Stimulated activated CD4-positive, alpha-beta T cell treated with anti-CD3 and anti-CD28 coated beads, Interleukin-2, amount 100 ng/mL, for 48 hours (primary cell): ENCODE measurements at places on chromosomes 7 and 10.

DNA sequence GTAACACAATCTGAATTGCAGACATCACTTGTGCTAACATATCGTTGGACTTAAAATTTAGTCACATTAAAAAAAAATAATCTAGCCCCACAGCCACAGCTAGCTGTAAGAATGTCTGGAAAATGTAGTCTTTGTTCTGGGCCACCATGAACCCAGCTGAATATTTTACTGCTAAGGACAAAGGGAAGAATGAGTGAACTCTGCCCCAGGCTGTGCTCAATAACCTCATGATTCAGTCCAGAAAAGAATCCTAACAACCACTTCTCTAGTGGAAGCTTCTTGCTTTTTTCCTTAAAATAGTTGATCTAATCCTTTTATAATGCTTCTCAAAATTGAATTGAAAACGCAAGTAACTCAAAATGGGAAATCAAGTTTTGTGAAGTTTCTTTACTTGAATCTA, 25.6 kb upstream of the SOSTDC1 start:
- DNase-seq = no peak

- DNase-seq = no peak
Measured at GRCh38 chr10:93281367-93281720, 200.8 kb downstream of the MYOF start.

DNA sequence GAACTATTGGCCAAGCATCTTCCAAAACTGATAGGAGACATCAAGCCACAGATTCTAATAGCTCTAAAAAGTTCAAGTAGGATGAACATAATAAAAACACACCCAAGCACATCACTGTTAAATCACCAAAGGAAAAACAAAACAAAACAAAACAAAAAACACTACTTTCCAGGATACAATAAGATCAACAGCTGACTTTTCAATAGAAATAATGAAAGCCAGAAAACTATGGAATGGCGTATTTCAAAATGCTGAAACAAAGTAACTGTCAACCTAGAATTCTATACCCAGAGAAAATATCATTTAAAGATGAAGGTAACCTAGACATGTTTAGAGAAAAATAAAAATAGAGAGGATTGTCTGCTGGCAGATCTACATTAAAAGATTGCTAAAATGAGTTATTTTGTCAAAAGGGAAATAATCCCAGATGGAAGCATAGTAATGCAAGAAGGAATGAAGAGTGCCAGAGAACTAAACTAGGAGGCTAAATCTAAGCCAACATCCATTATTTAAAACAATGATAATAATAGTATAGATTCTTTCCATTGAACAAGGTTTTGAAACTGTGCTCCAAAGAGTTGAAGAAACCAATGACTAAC, 13.9 kb downstream of the TUBAL3 start:
- DNase-seq = no peak

GRCh38 chr10:104273899-104274575, 5.1 kb downstream of the GSTO2 start:
- DNase-seq = no peak

DNA sequence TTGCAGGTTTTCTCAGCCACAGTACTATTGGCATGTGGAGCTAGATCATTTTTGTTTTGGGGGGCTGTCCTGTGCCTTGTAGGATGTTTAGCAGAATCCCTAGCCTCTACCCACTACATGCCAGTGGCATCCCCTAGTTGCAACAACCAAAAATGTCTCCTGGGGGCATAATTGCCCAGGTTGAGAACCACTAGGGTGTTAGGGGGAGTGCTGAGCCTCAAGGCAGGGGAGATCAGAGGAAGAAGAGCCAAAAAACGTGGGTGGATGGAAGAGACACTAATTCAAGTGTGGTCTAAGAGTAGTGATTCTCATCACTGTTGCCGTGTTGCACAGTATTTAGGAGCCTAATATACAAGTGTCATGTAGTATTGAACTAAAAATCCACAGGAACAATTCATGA, 31.7 kb upstream of the CCNY start:
- DNase-seq = no peak

GRCh38 chr7:101395376-101395775, 32.7 kb downstream of the COL26A1 start:
- no peak for DNase-seq

GRCh38 chr7:100546129-100546925, 7.3 kb downstream of the AGFG2 start:
- no peak for DNase-seq

- no peak for DNase-seq
Measured at GRCh38 chr10:24915304-24915703, 37.1 kb downstream of the PRTFDC1 start.

- DNase-seq = no peak
Measured at GRCh38 chr10:6407034-6407721, 172.9 kb downstream of the PRKCQ start.

GRCh38 chr7:110337646-110338045, 753.3 kb upstream of the LRRN3 start:
- DNase-seq = no peak

DNA sequence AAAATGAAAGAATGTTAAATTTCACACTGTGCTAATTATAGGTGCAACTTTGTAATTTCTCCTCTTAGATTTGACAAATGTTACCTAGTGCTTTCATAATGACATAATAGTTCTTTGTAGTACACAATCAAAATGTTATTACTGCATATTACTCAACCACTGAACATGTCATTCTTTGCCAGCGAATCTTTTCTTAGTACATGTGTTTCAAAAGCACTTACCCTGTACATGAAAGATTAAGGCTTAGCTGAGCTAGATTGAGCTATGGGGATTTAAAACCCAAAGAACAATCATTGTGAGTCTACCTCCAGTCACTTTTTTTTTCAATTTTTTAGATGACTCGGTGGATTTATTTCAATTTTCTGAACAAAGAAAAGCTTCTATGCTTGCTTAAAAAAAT, 123.5 kb upstream of the FERD3L start:
- no peak for DNase-seq

- no peak for DNase-seq
Measured at GRCh38 chr7:13055732-13056368, 368.4 kb downstream of the ARL4A start.
